ENCODE measurements at places on chromosomes 11 and 22.

DNA sequence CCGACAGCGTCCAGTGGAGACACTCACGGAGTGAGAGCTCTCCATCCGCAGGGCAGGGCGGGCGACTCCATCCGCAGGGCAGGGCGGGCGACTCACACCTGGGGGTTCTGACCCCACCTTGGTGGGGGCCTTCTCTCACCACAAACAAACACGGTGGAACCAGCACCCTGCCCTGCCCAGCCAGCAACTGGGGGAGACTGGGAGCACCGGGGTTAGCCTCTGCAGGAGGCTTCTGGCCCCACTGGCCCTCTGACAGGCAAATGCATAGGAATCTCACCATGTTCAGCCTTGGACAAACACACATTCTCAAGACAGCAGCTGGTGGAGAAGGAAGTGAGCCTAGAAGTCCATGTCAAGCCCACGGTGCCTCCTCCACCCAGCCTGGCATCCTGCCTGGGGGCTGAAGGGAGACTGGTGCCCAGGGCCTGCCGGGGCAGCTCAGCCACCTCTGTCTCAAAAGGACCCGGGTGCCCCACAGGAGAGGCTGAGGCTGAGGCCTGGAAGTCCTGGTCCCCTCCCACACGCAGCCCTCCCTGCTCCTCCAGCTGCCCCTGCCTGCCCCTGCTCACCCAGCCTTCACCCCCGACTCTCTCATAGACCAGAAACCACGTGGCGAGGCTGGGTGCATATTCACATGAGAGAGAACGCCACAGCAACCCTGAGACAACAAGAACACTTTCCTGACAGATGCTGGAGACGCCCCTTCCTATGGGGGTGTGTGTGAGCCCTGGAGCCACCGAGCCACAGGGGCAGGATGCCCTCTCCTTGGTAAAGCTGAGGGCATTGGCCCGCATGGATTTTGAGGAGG lies 98.4 kb upstream of the B3GAT1 start:
- no peak for DNase-seq

- DNase-seq: no peak
Measured at GRCh38 chr22:43203471-43203981, 16.6 kb upstream of the TTLL12 start.

DNA sequence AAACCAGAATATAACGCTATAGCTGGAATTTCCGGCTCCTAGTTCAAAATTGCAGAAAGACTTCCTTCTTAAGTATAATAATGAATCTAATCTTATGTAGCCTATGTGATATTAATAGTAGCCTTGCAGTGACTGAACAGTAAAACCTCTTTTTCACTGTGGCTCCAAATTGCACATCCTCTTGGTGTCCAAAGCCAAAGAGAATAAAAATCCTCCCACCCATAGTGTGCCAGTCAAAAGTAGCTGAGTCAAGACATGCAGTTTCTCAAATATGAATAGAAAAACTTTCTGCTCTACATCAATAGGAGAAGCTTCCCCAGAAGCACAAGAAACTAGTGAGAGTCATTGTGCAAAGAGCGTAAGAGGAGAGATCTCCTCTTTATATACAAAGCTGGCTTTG lies 76.0 kb upstream of the PICALM start:
- no peak for DNase-seq

DNA sequence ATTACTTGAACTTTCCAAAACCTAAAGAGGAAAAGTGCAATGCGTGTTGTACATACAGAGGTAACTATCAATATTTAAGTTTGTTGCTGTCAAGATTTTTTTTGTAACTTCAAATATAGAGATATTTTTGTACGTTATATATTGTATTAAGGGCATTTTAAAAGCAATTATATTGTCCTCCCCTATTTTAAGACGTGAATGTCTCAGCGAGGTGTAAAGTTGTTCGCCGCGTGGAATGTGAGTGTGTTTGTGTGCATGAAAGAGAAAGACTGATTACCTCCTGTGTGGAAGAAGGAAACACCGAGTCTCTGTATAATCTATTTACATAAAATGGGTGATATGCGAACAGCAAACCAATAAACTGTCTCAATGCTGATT lies 2.1 kb downstream of the ADM start:
- DNase-seq: no peak

DNA sequence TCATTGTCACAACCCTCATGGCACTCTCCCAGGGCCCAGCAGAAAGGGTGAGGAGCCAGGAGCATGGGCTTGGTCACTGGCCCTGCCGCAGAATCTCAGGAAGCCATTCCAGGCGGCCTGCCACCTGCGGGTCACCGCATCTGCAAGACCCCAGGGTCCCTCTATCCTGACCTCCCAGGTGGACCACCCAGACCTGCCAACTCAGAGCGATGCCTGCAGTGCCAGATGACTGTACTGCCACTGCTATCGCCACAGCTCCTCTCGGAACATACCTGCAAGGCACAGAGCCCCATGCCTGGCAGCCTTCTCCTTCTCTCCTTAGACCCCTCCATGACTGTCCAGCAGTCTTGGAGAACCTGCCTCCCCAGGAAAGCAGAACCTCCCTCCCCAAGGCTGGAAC lies 26.4 kb upstream of the ELFN2 start:
- DNase-seq: no peak

DNA sequence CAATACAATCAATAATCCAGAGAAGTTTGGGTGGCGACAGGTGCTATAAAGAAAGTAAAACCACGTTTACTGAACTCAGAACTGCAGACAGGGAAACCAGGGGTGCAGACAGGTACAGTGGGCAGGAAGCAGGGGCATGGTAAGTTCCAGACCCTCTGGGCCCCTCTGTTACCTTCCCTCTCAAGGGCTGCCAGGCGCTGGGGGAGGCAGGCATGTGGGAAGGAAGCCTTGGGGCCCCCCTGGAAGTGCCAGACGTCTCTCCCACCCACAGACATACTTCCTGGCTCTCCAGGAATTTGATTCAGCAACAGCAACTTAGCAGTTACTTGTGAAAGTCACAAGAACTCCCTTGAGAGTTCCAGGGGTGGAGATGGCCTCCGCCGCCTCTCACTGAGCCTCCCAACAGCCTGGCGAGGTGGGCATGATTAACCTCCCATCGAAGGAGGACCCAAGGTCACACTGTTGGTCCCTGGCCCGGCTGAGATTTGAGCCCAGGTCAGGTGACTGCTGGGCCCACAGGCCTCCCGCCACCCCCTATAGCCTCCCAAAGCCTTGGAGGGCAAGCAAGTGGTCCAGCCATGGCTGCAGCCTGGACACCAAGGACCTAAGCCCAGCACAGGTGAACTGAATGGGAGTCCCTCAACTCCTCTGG lies 14.1 kb upstream of the TSKU start:
- no peak for DNase-seq

DNA sequence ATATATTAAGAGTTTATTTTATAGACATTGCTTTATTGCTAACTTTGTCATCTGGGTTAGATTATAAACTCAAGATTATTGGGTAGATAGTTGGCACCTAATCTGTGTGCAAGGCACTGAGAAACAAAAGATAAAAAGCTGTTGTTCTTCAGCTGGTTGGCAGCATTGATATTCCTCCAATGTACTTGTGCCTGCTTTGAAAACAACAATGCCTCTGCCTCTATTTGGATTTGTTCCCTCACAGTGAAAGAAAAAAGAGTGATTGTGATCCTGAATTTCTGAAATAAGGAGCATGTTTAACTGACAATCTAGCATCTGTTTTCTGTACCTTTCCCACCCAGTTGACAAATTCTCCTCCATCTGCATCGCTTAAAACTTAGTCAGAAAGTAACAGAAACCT lies 98.3 kb downstream of the TYR start:
- DNase-seq: no peak

GRCh38 chr11:64045700-64046099 lies 10.0 kb downstream of the FLRT1 start:
- DNase-seq: no peak

GRCh38 chr11:46701078-46701654 lies 335 bp downstream of the ZNF408 start:
- DNase-seq: no peak

DNA sequence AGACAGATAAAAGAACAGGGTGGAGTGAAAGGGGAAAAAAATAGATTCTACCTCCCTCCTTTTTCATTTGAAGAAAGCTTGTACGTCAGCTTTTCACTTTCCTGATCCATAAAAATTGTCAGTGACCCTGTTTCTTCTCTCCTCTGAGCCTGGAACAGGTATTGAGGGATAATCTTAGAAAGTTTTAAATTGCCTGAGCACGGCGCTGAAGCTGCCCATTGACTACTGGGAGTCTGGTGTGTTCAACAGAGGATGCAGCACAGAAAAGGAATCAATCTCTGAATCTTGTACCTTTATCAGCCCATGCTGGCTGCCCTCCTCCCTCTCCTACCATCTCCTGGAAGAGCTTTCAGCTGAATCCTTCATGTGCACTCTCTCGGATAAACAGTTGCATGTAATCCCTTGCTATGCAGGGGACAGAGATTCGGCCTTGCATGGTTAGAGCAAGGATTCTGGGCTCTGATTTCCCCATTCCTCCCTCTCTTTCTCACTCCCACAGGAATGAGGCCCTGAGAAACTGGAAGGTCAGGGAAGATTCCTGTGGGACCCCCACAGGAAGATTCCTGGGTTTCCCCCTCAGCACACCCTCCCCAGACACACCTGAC lies 162.4 kb upstream of the SYN3 start:
- no peak for DNase-seq

- no peak for DNase-seq
Measured at GRCh38 chr22:29994027-29994715, 86.1 kb upstream of the HORMAD2 start.

DNA sequence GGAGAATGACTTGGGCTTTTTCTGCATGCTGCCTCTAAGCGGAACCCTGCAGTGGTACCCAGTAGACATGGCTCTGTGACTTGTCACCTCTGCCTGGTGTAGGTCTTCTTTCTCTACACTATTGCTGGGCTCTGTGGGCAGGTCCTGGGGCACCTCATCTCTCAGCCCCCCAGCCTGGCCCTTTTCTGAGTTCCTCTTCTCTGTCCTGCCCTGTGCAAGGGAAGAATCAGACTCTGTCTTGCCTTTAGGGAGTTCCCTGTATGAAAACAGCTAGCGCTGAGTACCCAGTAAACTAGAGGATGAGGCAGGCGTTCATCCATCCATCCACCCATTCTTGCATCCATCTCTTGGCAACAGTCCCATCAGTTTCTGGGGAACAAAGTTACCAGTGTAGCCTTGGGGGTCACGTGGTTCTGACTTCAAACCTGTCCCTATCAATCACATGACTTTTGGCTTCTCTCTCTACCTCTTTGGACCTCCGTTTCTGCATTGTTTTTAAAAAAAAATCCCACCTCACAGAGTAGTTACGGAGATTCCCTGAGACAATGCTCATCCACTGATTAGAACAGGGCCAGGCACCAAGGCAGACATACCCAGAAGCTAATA lies 86.4 kb upstream of the WNT11 start:
- DNase-seq: no peak

DNA sequence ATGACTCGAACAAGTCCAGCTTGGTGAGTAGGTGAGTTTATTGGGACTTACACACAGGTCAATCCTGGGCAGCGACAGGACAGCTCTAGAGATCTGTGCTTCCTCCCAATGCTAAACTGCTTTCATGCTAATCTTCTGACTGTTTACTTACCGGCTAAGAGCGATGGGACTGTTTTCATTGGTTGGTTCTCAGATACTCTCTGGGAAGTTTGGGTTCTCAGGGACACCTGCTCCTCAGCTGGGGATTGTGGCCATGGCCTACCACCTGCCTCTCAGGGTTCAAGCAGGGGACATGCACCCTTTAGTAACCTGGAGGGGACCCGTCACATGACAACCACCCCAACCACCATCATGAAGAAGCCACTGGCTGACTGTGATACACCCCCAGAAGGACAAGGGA lies 13.1 kb downstream of the APOL2 start:
- no peak for DNase-seq

GRCh38 chr11:35363854-35364780 lies 55.2 kb downstream of the SLC1A2 start:
- DNase-seq: no peak

DNA sequence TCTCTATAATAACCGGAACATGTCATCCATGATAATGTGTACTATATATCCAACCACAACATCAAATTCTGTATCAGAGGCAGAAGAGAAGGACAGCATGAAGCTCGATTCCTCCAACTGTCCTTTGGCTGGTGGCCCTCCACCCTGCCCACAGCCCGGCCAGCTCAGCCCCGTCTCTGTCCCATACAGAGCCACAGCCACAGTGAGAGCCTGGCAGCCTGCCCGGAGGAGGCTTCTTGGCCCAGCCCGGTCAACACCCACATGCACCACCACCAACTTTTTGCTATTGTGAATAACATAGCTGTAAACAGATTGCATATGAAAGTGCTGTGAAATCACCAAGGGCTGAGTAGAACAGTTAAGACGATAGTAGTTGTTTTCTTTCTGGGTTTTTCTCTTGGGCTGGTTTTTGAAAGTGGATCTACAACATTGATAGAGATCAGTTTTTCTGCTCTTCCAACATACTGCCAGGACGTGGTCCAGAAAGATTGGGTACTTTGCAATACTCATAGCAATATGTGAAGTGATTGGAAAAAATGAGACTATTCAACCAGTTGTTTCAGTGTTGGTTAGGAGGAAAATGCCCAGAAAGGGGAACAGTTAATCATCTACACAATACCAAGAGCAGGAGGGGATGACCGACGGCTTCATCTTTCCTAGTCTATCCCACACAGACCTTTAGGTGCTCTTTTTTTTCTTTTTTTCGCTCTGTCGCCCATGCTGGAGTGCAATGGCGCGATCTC lies 6.9 kb upstream of the TUBA8 start:
- DNase-seq: no peak

DNA sequence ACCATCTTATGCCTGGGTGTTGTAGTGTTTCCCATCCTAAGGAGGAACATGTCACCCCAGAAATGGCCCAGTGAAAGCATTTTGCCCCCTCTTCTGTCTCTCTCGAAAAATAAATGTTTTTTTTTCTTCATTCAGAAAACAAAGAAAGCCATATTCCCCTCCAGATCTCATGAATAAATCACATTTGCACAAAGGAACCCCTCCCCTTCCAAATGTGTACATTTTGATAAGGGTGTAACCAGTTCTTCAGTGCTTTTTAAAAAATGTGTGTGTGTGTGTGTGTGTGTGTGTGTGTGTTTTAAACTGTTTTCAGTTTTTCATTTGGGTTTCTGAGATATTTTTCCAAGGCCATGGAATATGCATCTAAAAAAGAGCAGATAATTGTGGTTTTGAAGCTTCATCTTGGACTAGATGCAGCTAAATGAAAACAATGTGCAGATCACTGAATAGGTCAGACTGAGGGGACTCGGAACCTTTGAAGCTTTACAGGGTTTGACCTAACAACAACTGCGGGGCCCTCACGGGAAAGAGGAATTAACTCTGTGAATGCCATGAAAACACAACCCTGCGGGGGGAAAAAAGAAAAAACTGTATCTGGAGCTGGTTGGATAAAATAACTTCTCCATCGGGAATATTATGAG lies 76.4 kb downstream of the YAP1 start:
- DNase-seq: no peak

- no peak for DNase-seq
Measured at GRCh38 chr11:134063991-134064747, 4.7 kb upstream of the JAM3 start.

GRCh38 chr11:115778928-115779650 lies 274.9 kb upstream of the CADM1 start:
- DNase-seq: no peak

DNA sequence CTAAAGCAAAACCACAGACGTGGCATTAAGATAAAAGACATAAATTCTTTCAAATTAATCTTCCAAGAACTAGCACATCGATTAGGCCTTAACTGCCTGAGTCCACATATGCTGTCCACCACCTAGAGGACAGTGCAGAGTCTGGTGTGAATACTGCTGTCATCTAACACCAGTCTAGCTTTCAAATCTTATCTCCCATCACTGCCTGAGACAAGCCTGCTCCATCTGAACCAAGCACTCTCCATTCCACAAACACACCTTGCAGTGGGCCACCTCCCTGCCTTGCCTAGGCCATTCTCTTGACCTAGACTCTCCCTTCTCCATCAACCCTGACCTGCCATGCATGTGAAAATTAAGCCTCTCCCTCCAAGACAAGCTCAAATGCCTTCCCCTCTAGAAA lies 129.5 kb upstream of the PITPNB start:
- DNase-seq: no peak
